LHCN-M2 (cell line): ENCODE measurements at places on chromosomes 5 and 9.
A peak's percentile ranks its signal among the peaks of the same experiment; 100 is the strongest.

GRCh38 chr5:130871346-130872086 is 293.5 kb downstream of the HINT1 start:
- peak; percentile 21 for DNase-seq

GRCh38 chr5:112419164-112419985 is at the start of gene EPB41L4A:
TSS of gene EPB41L4A (minus strand) at chr5:112419277. CDS start at chr5:112419039, 238 bp downstream.
- DNase-seq = no peak

DNA sequence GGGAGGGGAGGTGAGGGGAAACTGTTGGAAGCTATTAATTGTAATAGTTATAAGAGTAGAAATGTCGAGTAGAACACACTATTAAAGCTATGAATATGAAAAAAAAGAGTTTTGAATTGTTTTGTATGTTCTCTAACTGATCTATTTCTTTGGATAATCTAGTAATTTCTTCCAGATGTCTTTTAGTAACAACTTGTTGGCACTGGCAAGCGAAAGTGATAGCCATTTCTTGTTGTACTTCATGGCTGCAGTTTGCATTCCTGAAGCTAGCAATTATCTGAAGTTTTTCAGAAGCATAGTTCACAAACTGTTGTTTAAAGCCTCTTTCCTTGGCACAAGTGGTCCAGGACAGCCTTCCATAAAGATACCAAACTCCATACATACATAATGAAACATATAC is 49.4 kb upstream of the SPATA31C2 start:
- DNase-seq = no peak

DNA sequence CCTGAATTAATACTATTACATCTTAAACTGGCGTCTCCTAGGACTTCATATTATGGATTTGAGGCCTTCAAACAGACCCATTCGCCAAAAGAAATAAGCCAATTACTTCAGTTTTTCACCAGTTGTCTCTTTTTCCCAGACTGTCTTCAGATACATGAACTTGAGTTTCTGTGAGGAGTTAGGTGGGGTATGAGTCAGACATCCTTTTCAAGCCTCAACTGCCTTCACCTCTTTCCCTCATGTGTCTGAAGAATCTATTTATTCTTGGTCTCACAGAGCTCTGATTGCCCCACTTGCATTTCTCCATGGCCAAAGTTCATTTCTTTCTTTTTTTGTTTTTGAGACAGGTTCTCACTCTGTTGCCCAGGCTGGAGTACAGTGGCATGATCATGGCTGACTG is 12.5 kb downstream of the WNT8A start:
- no peak for DNase-seq

DNA sequence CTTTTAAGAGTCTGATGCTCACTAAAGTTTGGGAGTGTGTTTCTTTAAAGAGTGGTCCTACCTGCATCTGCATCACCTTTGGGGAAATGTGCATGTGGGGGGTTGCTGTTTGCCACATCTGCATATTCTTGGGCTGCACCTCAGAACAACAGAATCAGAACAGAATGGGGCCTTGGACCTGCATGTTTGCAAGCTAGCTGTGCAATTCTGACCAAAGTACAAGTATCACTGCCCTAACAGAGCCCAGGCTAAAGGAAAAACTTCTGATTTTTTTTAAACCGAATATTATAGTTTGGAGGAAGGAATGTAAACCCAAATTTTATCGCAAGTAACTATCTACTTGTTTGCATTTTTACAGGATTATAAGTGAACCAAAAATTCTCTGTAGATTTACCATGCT is 34.2 kb upstream of the PRLR start:
- DNase-seq = no peak

GRCh38 chr9:98479967-98480847 is 224.8 kb upstream of the TBC1D2 start:
- DNase-seq = peak; percentile 6

DNA sequence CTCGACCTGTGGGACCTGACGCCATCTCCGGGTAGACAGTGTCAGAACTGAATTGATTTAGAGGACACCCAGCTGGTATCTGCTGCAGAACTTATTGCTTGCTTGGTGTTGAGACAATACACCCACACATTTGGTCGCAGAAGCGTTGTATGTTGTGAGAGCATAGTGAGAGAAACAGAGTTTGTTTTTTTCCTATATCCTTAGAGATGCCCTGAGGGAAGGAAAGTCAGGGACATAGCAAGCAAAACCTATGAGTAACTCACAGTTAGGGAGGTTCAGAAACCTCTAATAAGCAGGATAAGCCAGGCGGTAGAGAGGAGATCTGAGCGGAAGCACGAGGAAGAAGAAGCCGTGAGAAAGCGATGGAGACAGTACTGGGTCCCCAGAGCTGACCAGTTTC is 59.8 kb downstream of the PTCD2 start:
- peak; percentile 52 for DNase-seq

DNA sequence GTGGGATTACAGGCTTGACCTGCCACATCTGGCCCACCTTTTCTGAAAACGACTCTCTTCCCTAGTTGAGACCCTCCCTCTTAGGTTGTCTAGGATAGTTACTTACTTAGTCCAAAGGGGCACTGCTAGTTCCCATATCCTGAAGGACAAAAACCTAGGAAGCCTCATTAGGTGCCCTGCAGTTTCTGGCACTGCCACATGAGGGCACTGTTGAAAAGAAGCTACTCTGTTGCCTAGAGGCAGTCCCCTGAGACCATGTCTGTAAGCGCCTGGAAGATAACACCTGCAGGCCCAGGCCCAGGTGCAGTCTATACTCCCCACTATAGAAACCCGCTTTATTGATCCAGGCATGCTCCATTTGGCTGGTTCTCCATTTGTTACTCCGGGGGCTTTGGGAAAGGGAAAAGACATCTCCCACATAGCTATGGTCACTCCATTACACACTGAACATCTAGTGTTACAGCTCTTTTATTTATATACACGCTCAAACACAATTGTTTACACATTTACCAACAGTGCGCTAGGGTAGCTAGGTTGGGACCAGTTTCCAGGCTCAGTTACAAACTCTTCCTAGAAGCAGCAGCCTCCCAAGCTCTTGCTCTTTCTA is 73.4 kb upstream of the PPARGC1B start:
- peak; percentile 24 for DNase-seq

DNA sequence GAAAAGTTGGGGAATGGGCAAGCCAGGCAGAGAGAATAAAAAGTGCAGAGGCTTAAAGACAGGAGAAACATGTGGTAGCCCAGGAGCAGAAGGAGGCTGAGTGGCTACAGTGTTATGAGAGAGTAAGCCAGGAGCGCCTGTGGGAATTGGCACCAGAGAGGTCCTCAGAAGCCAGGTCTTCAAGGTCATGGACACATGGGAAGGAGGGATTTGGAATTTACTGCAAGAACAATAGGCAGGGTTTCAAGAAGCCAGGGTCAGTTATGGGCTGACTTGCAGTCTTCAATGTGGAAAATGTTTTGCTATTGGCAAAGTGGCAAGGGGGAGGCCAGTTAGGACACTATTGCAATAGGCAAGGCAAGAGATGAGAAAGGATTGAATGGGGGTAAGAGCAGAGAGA is 29.3 kb downstream of the ERAP1 start:
- DNase-seq = no peak

DNA sequence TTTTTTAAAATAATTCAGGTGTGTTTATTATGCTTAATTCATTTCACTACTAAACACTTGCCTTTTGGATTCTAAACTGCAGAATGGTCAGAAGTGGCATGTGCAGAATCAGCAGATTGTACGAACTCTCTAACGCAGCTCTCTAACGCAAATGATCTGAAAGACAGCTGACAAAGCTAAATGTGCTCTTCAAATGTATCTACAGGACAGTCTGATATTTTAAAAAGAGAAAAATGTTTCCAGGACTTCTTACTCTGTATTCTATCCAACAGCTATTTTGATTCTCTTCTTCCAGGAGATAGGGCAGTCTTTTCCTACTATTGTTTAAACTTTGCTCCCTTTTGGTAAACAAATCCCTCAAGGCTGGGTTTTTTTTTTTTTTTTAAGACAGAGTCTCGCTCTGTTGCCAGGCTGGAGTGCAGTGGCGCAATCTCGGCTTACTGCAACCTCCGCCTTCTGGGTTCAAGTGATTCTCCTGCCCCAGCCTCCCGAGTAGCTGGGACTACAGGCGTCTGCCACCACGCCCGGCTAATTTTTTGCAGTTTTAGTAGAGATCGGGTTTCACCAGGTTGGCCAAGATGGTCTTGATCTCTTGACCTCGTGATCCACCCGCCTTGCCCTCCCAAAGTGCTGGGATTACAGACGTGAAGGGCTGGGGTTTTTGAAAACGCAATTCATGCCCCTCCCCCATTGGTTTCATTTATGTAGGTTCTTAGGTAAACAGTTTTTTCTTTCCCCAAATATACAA is 1.2 kb downstream of the NMRK1 start:
- no peak for DNase-seq

DNA sequence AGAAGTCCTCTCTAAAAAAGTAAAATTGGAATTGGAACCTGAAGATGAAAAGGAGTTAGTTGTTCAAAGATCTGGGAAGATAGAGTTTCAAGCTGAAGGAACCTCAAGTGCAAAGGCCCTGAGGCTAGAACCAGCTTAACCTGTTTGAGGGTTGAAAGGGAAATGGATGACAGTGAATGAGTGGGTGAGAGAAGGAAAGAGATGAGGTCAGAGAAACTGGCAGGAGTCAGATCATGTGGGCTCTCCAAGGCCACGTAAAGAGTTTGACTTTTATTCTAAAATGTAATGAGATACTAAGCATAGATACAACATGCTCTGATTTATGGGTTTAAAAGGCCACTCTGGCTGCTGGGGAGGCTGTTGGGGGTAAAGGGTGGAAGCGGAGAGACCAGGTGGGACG is 2.5 kb upstream of the RAD23B start:
- DNase-seq = no peak

DNA sequence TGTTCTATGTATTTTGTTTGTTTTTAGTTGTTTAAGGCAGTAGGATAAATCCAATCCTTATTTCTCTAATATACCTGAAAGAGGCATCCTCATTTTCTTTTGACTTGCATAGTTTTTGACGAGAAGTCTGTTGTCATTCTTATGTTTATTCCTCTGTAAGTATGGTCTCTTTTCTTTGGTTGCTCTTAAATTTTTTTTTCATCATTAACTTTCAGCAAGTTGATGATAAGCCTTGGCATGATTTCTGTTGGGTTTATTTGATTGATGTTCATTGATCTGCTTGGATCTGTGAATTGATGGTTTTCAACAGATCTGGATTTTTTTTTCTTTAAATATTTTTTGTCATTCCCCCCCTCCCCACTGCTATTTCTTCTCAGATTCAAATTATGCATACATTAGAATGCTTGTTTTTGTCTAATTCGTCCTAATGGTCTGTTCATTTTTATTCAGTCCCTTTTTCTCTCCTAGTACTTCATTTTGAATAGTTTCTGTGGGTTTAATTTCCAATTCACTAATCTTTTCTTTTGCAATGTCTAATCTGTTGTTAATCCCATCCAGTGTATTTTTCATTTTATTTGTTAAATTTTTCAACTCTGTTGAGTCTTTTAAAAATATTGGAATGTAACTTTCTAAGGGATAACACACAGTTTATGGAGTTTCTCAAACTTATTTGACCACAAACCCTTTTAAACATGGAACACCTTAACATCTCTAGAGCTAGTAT is 495.9 kb downstream of the CSNK1G3 start:
- peak; percentile 16 for DNase-seq

- no peak for DNase-seq
These were observed 189.3 kb downstream of the PAPPA start for GRCh38 chr9:116342941-116343340.

- peak; percentile 31 for DNase-seq
These were observed 44.9 kb upstream of the MYO10 start for GRCh38 chr5:16980983-16981382.

DNA sequence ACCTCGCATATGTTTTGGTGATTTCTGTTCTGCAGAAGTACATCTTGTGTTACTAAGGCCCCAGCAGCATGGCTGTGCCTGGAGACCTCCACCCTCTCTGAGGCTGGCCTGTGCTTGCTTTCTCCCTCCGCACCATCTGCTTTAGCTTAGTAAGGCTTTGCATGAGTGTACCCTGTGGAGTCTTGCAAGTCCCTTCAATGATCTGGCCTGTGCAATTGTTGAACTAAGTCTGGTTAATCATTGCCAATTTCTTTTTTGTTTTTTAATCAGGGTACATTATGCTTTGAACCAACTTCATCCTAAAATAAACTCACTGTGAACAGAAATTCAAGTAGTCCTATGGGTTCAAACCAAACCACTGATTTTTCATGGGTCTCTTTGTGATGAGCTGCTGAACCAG is 32.3 kb downstream of the ACOT12 start:
- no peak for DNase-seq

GRCh38 chr5:133278317-133278716 is 226.5 kb downstream of the HSPA4 start:
- no peak for DNase-seq

DNA sequence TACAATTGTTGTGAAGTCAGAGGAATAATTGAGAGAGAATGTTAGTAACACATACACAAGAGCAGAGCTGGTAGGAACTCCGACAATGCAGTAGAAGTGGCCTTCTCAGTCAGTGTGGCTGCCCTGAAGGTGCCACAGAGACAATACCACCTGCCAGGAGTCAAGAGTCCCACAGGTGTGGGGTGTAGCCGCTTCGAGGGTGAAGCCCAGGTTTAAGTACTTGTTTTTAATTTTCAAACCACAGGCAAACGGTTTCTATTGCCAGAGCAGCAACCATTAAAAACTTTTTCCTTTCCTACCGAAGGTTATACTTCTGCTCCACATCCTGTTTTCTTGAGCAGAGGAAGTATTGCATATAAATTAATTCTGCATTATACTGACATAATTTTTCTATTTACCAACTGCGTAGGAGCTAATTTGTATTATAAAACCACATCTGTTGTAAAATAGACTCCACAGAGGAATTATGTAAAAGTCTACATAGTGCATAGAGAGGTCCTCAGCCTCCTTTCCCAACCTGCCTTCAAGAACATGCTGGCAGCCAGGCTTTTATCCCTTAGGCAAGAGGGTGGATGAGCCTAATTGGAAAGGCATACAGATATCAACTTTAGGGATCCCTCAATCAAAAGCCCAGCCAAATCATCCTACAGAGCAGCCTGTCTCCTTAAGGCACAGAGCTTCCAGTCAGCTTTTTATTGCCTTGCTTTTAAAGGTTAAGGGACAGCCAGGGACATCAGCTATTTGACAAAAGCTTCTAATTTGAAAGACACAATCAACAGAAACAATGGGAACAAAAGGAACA is 12.9 kb upstream of the ACTBL2 start:
- DNase-seq = no peak

DNA sequence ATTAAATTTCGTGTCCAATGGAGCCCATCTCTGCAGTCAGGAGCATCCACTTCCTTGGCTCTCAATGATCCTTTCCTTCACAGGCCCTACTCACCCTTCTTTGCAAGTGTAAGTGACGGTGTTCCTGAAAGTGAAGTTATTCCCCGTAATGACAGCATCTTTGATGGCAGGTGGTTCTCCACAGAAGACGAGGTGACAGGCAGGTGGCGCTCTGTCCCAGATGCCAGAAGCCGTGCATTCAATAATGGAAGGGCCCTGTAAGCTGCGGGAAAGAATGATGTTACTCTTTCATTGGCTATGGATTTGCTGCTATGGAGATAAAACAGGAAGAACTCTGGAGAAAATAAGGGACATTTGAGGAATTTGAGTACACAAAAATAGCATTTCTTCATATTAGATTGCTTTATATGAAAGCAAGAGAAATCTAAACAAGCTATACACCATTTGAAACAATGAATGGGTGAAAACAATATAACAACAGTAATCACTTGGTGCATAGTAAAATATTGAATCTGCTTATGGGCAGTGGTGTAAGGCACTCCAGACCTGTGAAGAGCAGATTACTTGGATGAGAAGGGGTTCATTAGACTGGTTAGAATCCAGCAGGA is 89.9 kb upstream of the TXNDC8 start:
- peak; percentile 51 for DNase-seq

GRCh38 chr5:82694711-82695285 is 382.4 kb downstream of the TMEM167A start:
- no peak for DNase-seq
